Cerebellar nuclear complex (tissue), 1 donor: ENCODE measurements at places on chromosomes 1 and 21.

DNA sequence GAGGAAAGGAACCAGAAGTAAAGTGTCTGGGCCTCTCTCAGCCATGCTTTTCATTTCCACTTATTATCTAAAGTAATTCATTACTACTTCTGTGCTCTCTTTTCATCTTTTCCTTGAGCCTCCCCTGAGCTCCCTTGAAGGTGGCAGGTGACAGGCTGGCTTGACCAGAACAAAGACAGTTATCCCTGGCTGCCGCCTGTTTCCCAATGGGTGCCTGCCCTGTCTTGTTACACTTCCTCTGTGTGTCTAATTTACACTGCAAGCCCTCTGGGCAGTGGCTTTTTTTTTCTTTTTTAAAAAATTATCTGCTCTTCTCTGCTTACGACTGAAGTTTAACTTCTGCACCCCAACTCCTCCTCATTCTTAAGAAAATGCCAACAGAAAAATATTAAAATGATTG, 113.4 kb downstream of the NGF start:
- DNase-seq: no peak

GRCh38 chr1:88434836-88435235, 249.2 kb upstream of the PKN2 start:
- no peak for DNase-seq

GRCh38 chr1:46431695-46432094, 37.6 kb downstream of the FAAH start:
- no peak for DNase-seq

- DNase-seq: no peak
Measured at GRCh38 chr1:27539901-27540861, 50.2 kb upstream of the WASF2 start.

GRCh38 chr1:182855911-182856310, 16.8 kb downstream of the DHX9 start:
- DNase-seq: no peak

DNA sequence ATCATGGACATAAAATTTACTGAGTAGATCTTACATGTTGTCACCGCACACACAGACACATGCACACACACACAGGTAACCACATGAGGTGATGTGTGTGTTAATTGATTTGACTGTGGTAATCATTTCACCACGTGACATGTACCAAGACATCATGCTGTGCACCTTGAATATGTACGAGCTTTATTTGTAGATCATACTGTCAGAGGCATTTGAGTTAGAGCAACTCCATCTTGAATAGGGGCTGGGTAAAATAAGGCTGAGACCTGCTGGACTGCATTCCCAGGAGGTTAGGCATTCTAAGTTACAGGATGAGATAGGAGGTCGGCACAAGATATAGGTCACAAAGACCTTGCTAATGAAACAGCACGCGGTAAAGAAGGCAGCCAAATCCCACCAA, 31.7 kb upstream of the TRIM17 start:
- DNase-seq: no peak

- no peak for DNase-seq
Measured at GRCh38 chr1:17531343-17531681, 8.2 kb upstream of the ARHGEF10L start.

DNA sequence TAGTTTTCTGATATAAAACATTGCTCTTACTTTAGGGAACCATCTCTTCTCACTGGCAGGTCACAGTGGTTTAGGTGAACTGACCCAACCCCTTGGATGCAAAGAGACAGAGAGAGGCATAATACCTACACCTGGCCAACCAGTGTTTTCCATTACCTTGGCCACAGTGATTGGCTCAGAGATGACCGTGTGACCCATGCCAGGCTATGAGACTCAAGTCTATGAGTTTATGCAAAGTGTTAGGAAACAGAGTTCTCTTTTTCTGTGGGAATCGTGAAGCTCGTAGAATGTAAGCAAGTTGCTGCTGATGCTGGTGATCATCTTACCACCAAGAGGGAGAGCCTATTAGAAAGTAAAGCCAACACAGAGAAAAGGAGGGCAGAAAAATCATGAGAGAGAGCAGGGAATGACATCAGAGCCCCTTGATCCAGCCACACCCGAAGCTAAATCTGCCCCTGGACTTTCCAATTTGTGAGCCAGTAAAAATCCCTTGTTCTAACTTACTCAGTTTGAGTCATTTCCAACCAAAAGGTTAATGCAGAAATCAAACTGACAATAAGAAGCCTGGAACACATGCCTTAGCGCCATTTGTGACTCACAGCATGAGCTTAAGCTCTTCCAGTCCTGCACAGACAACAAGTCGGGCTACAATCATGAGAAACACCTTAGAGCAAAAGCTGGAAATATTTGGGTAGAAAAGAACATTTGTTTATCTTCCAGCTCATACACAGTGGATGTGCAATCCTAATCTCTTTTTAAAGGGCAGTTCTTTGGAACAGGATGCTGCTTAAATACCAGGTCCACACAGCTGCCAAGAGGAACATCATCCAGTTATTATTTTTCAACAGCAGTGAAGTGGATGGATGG, 81.3 kb upstream of the KAZN start:
- peak; percentile 21 for DNase-seq

DNA sequence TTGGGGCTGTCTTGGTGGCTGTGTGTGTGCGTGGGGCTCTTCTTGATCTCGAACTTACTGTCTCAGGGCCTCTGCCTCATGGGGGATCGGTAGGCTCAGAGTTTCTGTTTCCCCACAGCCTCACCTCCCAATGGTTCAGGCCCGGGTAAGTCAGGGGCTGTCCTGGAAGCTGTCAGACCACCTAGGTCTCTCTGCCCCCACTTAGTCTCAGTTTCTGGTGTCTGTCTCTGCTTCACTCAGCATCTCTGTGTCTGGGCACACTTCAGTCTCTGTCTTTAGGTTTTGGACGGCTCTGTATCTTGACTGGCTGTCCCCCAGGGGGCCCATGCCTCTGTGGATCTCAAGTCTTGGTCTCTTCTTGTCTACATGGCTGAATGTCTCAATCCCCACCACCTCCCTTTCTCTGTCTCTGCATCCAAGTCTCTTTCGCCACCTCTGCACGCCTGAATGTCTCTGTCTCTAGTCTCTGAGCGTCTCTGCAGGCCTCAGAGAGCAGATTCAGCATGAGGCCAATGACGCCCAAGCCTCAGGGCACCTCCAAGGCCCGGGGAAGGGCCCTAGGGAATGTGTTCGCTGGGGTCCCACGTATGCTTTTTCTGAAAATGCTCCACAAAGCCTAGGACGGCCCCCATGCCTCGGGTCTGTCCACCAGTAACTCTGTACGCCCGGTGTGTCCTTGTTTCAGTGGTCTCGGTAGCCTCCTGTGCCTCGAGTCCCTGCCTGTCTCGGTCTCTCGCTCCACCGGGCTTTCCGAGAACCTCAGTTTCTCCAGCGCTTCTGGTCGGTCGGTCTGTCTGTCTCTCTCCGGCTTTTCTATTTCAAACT, 818 bp downstream of the FHL3 start:
- no peak for DNase-seq

- no peak for DNase-seq
Measured at GRCh38 chr1:46131093-46131492, 1.3 kb downstream of the PIK3R3 start.

- DNase-seq: no peak
Measured at GRCh38 chr21:45505416-45506021, 36.7 kb downstream of the SLC19A1 start.

- no peak for DNase-seq
Measured at GRCh38 chr1:93635614-93636543, 45.8 kb downstream of the BCAR3 start.

- no peak for DNase-seq
Measured at GRCh38 chr1:20182415-20182814, 3.5 kb upstream of the UBXN10 start.

DNA sequence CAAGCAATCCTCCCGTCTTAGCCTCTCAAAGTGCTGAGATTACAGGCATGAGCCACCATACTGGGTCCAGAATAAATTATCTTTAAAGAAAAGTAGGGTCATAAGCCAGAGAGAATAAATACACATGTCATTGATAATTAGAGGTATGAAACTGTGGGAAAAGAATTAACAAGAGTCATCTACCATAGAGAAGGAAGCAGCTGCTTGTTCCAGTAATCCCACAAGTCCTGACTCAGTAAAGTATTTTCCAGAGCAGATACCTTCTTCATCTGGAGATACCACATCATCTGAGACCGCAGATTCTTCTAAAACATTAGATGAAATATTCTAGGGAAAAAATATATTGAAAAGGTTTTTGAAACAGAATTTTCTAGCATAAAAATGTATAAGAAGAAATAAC, 55.7 kb downstream of the USP1 start:
- no peak for DNase-seq

- DNase-seq: no peak
Measured at GRCh38 chr1:232844791-232845190, 39.6 kb downstream of the MAP10 start.

- no peak for DNase-seq
Measured at GRCh38 chr1:178168536-178168935, 74.6 kb downstream of the RASAL2 start.

DNA sequence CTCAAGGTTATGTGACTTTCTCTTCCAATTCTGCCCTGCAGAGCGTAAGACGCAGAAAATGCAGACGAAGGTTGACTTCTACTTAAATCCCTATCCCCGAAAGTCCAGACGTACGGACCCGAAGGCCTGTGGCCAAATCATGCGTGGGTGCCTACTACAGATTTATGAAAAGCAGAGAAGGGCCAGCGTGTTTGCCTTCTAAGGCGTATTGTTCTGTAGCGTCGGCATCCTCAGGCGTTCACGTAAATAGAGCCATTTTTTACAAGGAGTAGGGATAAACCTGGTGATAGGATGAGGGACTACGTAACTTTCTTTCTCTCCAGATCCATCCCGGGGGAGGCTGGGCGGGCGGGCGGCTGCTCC, 222 bp upstream of the GIPC2 start:
- no peak for DNase-seq

GRCh38 chr1:222106377-222106776, 364.5 kb upstream of the DUSP10 start:
- DNase-seq: no peak

DNA sequence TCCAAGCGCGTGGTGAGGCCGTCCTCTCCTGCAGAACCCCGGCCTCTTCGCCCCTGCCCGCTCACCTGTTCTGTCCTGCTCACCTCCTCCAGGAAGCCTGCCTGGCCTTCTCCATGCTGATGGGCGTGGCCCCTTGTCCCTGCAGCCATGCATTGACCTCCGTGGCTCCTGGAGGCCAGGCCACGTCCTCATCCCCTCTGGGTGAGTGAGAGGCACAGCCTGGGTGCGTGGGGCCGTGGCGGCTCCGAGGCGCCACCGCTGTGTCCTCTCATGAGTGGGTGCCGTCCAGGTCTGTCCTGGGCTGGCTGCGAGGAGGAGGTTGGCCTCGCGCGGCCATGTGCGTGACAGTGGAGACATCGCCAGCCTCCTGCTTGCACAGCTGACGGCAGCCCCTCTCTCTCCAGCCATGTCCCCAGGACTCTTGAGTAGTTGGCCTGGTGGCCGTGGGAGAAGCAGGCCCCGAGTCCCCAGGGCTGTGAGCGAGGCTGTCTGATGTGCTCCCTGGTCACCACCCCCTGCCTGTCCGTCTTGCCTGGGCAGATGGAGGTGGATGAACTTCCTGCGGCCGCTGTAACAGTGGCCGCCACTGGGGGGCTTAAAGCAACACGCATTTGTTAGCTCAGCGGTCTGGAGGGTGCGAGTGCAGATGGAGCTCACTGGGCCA, 58.1 kb downstream of the PRKCZ start:
- no peak for DNase-seq

- DNase-seq: no peak
Measured at GRCh38 chr1:102529446-102529845, 532.7 kb upstream of the OLFM3 start.

DNA sequence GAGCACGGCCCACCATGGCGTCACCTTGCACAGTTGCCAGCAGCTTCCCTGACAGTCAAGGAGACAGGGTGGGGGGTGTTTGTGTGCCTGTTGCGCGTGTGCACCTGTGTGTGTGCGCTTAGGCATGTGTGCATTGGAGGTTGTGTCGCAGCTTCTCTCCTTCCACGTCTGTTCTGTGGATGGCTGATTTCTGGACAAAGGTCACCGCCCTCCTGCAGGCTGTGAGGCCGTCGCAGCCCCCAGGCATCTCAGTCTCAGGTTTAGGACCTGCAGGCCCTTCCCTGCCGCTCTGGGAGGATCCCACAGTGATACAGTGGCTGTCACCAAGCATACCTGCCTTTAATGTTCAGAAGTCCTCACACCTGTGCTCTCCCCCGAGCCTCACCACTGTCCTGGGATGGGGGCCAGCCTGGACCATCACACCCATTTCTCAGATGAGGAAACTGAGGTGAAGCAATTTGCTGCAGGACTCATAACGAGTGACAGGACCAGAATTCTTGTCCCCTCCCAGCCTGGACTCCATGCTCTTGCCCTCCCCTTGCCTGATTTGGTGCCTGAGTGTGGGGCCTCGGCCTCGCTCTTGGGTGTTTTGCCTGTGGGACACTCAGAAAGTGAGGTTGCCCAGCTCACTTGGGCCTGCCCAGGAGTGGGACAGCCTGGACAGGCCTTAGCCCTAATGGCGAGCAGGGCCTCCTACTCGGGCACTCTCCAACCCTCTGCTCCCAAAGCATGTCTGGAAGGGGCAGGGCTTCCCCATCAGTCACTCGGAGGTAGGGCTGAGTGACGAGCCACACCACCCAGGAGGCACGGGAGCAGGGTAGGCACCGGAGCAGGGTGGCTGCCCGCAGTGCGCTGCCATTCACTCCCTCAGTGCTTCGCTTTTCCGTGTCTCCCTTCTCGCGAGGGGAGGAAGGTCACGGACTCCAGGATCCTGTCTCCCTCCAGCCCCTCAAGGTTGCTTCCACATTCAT, 22.6 kb downstream of the COQ8A start:
- no peak for DNase-seq
